ENCODE measurements at places on chromosomes 2 and 18.

- DNase-seq, result peak; percentile 93
Measured at GRCh38 chr2:178112202-178113152, at the start of gene RBM45. Gene RBM45, plus strand, starts transcription at chr2:178112437. Its CDS starts 110 bp downstream, at chr2:178112547.

GRCh38 chr2:218286570-218287459 is 5.5 kb downstream of the TMBIM1 start:
- peak; percentile 94 for DNase-seq

DNA sequence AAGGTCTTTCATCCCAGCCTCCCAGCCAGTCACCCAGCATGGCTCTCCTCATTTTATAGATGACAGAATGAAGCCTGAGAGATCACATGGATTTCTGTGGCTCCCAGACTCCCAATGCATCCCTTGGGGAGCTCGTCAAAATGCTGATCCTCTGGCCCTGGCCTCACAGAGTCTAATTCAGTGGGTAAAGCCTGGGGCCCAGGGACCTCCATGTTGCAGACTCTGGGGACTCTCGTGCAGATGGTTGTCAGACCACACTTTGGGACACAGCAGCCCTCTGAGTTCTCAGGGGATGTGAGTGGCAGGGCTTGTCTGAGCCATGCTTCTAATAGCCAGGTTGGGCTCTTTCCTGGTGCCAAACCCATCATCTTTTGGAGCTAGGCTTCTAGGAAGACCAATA is 97.0 kb downstream of the CTIF start:
- DNase-seq, result no peak

GRCh38 chr18:63445037-63445436 is 22.8 kb upstream of the VPS4B start:
- DNase-seq, result no peak

DNA sequence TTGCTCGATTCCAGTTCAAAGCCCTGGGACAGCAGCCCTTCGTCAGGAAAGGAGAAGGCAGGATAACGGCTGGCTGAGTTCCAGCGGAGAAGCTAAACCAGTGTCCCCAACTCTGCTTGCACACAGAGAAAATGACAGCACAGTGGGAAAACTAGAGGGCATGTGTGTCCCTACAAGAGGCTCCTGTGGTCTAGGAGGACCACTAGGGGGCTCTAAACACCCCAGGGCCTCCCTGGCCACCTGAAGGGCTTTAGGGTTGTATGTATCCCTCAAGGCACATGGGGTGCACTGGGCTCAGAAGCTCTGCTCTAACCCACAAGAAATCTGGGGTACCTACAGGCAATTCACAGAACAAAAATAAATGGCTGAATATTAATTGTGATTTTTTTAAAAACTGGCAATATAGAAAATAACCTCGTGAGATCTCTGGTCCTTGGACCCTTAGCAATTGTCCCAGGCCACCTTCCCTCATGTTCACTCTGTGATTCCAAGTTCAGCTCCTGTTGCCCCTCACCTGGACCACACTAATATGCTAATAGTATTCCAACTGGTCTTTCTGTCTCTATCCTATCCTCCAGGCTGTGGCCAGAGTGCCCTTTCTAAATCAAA is 17.5 kb downstream of the STAT1 start:
- peak; percentile 83 for DNase-seq

GRCh38 chr2:85579266-85579935 is 2.0 kb downstream of the VAMP8 start:
- no peak for DNase-seq

- no peak for DNase-seq
Measured at GRCh38 chr2:32005371-32005976, 5.3 kb downstream of the MEMO1 start.

GRCh38 chr18:76988827-76989646 is 143.5 kb downstream of the MBP start:
- no peak for DNase-seq

GRCh38 chr2:33606100-33606499 is 7.0 kb upstream of the FAM98A start:
- no peak for DNase-seq

DNA sequence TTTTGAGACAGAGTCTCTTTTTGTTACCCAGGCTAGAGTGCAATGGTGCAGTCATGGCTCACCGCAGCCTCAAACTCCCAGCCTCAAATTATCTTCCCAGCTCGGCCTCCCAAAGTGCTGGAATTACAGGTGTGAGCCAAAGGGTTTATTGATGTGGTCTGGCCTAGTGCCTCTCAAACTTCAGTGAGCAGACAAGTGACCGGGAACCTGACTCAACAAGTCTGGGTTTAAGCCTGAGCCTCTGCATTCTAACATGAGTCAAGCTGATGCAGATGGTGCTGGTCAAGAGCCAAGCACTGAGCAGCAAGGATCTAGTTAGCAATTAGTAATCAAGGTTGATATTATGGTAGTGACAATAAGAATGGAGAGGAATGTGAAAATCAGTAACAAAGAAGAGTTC is 21.3 kb downstream of the CDK15 start:
- DNase-seq, result no peak

- DNase-seq, result no peak
Measured at GRCh38 chr2:164761737-164762460, 79.7 kb downstream of the COBLL1 start.

GRCh38 chr2:45649858-45650811 is 1.3 kb upstream of the PRKCE start:
- peak; percentile 71 for DNase-seq

DNA sequence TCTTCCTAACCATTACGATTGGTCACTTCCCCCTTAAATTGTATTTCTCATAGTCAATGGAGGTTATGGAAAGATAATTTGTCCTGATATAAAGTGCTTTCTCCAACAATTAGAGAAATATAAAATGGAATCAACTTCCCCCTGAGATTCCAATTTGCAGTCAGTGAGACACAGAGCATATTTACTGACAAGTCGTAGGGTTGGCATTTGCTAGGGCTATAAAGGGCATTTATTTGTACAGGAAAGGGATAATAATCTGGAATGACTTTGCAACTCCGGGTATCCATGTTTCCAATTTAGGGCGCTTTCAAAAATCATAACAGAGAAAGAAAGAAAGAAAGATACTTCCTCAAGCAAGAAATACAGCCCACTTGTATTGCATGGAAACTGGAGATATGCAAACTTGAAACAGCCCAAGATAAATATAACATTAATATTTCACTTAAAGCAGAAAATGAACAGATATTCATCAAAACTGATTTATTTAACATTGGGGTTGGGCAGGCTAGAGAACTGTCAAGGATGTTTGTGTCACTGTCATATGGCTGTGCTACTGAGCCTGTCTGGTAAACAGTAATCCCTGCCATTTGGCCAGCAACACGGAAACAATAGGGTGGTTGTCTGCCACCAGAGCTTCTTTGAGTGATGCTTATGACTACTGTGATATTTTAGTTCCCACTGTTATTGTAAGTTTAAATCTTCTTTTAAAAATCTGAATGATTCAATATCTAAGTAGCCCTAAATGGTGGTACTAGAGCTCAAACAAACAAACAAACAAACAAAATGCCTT is 621.8 kb downstream of the LRP1B start:
- DNase-seq, result peak; percentile 66

DNA sequence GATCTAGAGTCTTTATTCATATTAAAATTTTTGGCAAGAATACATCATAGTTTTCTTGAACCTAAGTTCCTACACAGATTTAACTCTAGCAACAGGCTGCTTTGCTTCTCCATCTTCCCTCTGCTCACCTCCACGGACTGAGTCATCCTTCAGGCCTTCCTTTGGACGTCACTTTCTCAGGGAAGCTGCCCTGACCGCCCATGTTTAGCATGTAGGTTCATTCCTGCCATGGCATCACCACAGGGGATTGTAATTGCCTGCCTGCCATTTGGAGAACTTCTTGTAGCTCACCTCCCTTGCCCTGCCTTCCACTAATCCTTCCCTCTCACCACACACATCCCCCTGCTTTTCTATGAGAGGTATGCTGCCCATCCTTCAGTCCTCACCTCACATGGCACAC is 43.9 kb upstream of the B3GNT2 start:
- DNase-seq, result no peak

GRCh38 chr2:154713675-154714074 is 15.2 kb downstream of the KCNJ3 start:
- DNase-seq, result no peak

GRCh38 chr18:55318951-55319441 is 269.0 kb downstream of the TCF4 start:
- peak; percentile 14 for DNase-seq

DNA sequence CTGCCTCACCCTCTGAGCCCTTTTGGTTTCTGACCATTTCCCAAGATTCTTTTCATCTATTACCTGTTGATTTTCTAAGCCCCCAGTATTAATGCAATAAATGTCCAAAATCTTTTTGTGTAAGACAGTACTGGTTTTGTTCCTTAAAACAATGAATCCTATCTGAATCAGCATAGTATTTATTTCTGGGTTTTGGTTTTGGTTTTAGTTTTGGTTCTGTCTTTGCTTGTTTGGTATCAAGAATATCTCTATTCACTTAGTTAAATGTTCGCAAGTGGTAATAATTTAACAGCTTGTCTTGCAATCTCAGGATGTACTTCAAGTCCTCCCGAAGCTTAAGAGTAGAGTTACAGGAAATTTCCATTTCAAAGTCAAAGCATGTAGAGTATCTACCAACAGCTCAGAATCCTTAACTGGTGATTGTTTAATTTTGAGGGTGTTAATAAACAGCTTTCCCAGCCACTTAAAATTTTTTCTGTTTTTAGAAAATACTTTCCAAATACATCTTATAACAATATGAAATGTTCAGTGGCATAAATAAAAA is 67.7 kb upstream of the NEDD4L start:
- no peak for DNase-seq

- peak; percentile 43 for DNase-seq
Measured at GRCh38 chr2:240149943-240150784, 9.7 kb upstream of the OTOS start.

- DNase-seq, result no peak
Measured at GRCh38 chr2:135494503-135494902, 36.5 kb downstream of the ZRANB3 start.

DNA sequence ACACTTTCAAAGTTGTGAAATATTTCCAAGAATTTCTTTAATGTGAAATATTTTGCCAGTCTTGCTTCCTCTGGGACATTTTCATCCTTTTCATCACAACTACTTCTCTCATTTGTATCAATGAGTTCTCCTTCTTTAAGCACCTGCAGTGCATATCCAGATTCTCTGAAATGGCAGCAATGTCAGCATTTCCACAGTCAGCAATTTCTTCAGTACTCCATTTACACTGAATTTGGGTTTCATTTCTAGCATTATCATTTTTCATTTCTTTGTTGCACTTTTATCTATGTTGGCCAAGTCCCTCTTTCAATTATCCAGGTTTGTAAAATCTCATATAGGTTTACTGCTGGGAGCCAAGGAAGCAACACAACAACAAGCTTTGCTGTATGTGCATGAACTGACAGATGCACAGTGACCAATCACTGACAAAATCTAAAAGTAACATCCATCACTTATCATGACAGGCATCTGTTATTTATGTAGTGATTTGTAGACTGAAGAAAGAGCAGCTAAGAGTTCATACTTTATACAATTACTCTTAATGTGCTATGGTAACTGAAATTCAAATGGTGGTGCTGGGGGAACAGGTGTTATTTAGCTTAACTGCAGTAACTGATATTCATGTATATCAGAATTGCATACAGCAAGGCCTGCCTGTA is 43.9 kb downstream of the SS18 start:
- DNase-seq, result no peak

DNA sequence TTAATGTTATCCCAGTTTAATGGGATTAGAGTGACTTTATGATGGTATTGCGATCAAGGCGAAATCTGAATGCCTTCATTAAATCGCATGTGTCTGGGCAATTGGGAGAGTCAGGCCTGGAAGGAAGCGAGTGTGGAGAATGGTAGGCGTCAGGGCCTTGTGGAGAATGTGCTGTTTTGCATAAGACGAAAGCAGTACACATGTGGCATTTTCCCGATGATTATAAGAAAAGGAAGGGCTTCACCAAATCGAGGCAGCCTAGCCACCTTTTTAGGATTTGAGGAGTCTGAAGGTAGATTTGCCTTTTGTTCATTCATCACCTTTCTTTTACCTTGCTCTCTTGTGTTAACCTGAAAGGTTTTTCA is 1.0 kb downstream of the ZNF532 start:
- DNase-seq, result no peak

- no peak for DNase-seq
Measured at GRCh38 chr2:48127612-48128191, 221.4 kb upstream of the FBXO11 start.

DNA sequence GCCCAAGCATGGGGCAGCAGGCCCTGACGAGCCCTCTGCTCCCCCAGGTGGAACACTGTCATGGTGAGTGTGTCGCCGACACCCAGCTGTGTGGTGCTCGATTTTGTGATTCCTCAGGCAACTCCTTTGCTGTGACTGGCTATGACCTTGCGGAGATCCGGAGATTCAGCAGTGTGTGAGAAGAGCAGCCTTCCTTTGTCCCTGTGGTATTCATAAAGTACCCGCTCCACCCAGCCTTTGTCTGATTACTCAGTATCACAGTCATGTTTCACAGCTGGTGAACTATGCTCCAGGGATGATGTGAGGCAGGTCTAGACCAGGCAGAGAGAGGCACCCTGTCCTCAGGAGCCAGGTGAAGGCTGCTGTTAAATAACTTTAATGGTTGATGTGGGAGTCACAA is 4.0 kb downstream of the WDR54 start:
- DNase-seq, result no peak

GRCh38 chr2:176126929-176127773 is 2.4 kb upstream of the HOXD8 start:
- peak; percentile 75 for DNase-seq
